NCI-H1417 treated with DMSO at 0.1 percent for 48 hours (cell line): ENCODE measurements at places on chromosomes 3 and 15.

DNA sequence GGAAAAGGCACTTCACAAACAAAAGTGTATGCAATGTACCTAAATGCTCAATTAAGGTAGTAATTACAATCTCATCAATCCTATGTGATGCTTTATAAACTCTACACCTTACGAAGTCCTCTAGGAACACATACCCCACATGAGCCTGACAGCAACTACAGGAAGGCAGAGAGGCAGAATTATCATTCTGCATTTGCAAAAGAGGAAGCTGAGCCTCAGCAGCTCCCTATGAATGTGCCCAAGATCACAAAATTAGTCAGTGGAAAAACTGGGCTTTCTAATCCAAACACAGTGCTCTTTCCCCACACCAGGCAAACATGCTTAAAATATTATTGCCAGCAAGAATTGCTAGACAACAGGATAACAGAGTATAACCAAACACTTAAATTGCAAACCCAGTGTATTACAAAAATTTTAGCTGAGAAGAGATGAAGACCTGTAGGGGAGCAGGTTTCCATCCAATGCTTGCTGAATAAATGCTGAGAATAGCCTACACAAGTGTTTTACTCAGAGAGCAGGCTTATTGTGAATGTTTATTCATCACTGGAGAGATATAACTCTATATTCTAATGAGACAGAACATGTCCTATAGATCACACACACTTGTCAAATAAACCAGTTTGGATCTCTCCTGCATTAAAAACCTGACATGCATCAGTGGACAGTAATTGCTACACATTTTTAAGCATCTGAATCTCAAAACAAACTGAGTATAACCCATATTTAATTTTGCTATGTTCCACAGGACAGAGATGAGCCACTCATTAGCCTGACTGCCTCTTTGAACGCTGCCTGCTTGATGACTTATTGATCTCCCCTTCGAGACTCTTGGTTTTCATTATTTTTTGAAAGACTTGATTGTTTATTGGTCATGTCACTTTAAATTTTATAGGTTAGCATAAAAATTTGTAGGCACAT lies 62.2 kb downstream of the PLCH1 start:
- DNase-seq = no peak

GRCh38 chr3:157099326-157100095 lies 60.4 kb downstream of the CCNL1 start:
- no peak for DNase-seq

DNA sequence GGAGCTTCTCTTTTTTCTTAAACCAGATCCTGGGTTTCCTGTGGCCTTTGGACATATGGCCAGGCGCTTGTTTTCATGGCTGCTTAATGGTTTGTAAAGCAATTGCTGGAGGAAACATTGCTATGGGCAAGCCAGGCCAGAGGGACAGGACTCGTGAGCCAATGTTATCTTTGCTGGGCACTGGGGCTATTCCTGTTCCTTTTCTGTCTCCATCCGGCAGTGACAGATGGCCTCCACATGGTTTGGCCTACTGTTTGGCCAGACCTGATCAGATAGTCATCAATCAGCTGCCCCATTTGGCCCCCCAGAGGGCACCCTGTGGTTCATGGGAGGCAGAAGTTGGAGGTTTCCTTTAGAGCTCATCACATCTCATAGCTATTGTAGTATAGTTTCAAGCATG lies 326.1 kb upstream of the ROPN1 start:
- no peak for DNase-seq

GRCh38 chr3:23659274-23659673 lies 146.5 kb upstream of the UBE2E1 start:
- DNase-seq = no peak

DNA sequence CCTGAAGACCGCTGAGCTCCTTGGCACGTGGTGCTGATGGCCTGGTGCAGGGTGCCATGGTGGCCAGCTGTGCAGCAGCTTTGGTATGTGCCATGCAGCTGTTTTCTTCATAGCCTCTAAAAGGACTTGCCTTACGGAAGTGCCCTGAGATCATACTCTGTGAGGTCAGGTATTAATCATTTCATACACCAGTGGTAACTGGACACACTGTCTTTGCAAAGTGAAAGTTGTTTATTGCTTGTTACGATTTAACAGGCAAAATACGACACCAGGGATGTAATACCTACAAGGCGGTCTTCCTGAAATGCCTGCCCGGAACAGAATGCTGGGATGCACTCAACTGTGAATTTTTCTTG lies 184.6 kb downstream of the ATP10A start:
- DNase-seq = no peak

- no peak for DNase-seq
Measured at GRCh38 chr3:128395500-128396162, 71.1 kb downstream of the DNAJB8 start.

GRCh38 chr3:117080872-117081271 lies 371.3 kb downstream of the TUSC7 start:
- DNase-seq = no peak

DNA sequence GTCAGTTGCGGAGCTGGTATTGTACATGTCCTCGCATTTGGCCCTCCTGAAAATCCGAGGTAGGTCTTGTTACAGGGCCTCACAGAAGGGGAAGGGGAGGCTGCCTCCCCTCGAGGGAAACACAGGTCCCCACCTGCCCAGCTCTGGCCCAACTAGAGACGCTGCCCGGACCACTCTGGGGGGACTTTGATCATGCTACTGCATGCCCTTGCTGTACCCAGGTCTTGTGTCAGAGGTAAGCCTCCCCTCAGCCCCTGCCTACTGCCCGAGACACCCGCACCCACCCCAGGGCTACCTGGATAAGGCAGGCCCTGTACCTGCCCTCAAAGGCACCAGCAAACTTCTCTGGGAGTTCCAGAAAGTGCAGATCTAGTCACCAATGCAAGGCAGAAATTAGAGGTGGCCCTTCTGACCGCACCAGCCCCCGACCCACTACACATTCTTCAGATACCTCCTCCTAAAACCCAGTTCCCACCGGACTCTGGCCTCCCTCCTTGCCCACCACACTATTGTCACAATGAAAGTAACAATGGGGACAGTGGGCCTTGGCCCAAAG lies 981 bp upstream of the SCAP start:
- no peak for DNase-seq

- no peak for DNase-seq
Measured at GRCh38 chr15:77446840-77447390, 26.2 kb downstream of the HMG20A start.

DNA sequence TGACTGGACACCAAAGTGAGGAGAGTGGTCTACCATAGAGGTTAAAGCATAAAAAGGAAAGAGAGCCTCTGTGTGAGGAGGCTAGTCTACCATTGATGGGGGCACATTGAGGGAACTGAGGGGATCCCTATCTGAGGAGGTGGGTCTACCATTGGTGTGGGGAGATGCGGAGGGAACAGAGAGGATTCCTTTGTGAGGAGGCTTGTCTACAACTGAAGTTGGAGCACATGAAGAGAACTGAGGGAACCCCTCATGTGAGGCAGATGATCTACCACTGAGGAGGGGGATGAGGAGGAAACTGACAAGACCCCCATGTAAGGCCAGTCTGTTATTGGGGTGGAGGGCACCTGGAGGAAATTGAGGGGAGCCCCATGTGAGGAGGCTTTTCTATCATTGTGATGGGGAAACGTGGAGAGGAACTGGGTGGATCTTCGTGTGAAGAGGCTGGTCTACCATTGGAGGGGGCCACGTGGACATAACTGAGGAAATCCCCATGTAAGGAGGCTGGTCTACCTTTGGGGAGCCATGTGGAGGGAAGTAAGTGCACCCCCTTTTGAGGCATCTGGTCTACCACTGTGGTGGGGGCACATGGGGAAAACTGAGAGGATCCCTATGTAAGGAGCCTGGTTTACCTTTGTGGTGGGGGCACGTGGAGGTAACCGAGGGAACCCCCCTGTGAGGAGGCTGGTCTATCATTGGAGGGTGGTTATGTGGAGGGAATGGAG lies 160.1 kb downstream of the FBLN2 start:
- DNase-seq = no peak

GRCh38 chr15:58081891-58082290 lies 16.4 kb upstream of the ALDH1A2 start:
- DNase-seq = no peak

DNA sequence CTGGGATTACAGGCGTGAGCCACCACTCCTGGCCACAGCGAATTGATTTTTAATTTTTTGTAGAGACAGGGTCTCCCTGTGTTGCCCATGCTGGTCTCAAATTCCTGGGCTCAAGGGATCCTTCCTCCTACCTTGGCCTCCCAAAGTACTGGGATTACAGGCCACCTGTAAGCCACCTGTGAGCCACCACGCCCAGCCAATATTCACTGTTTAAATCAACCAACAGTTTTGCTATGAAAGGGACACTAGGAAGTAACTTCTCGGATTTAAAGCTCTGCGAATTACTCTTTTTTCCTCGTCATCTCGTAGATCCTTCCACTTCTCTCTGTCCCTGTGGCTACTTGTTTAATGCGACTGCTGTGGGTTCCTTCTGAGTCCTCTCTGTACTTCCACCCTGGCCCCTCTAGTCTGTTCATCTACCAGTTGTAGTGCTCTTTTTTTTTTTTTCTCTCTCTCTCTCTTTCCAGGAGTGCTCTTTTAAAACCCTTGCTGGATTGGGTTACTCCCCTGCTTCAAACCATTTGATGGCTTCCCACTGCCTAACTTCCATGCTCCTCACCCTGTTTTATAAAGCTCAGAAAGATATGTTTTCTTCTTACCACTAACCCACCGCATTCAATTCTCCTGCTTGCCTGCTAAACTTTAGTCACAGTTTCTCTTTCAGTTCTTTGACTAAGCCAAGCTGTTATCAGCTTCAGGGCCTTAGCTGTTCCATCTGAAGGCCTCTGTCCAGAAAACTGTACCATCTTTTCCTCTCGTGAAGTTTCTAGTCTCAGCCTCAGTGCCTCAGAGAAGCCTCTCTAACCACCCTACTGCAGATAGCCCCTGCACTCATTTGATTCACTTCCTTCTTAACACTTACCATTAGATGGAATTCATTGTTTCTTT lies 12.4 kb downstream of the RTF1 start:
- no peak for DNase-seq

DNA sequence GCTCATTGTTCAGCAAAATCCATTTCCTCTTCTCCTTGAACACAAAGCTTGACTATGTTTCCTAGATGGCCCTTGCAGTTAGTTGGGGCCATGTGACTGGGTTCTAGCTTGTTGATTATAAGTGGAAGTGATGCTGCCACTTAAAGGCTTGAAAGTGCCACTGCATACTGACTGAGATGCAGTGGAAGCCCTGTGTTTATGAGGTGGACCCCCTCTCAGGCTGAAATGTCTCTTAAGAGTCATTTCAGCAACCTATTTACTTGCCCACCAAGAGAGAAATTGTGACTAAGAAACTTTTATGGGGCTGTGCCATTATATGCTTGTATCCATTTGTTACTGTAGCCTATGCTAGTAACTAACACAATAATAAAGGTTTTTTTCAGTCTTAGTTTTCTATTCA lies 8.4 kb upstream of the ANP32A start:
- no peak for DNase-seq

- DNase-seq = no peak
Measured at GRCh38 chr3:51796854-51797253, 17.8 kb upstream of the IQCF6 start.
